GM13977 (cell line): ENCODE measurements at places on chromosomes 3 and 15.
A peak's percentile ranks its signal among the peaks of the same experiment; 100 is the strongest.

DNA sequence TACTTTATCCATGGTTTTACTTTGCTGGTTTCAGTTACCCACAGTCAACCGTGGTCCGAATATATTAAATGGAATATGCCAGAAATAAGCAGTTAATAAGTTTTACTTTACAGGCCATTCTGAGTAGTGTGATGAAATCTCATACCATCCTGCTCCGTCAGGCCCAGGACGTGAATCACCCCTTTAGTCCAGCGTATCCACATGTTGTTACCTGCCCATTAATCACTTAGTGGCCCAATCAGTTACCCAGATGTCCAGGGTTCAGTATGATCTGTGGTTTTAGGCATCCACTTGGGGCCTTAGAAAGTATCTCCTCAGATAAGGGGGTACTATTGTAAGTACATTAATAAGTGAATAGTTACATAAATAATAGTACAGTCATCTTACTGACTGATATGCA lies 88.0 kb downstream of the TTBK2 start:
- DNase-seq = no peak

DNA sequence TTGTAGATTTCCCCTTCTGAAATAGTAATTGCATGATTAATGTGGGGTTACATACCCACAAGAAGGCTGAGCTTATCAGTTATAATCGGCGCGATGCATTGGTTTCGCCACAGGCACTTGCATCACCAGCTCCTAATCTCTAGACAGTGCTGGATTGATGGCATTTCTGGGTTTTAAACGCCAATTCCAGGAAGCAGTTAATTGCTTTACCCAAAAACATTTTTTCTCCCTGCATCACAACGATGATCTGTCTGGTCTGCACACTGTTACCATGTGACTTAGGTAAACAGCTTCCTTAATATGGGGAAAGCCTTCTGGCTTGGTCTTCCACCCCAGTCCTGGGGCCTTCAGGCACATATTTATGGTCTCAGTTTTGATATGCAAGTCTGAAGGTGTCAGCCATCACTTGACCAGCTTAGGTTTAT lies 70.0 kb upstream of the HEG1 start:
- DNase-seq = no peak

- no peak for DNase-seq
Measured at GRCh38 chr3:151319628-151320027, 3.0 kb upstream of the GPR87 start.

GRCh38 chr15:67224889-67225288 lies 29.6 kb downstream of the AAGAB start:
- DNase-seq = no peak

DNA sequence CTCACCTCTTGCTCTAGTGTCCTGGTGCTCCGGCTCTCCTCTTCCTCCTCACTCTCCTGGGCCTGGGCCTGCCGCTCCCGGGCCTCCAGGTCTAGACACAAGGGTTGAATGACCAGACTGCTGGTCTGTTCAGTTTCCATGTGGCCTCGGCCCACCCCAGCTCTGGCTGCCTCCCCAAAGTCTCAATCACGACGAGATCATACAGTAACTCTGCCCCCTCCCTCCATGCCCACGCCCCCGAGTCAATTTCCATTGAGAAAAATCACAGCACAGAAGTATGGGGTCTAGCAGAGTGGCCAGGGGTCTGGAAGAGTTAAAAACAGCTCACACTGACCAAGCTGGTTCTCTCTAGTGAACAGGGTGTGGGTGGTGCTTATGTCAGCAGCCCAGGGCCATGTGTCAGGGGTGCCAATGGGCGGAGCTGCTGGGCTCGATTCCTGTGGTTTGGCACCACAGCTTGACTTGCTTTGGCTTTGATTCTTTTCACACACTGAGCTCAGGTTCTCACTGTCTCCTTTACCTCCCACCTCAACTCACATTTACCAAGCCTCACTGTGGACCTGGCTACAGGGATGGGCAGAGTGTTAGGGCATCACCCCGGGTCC lies 6.9 kb downstream of the C15orf62 start:
- DNase-seq = no peak

DNA sequence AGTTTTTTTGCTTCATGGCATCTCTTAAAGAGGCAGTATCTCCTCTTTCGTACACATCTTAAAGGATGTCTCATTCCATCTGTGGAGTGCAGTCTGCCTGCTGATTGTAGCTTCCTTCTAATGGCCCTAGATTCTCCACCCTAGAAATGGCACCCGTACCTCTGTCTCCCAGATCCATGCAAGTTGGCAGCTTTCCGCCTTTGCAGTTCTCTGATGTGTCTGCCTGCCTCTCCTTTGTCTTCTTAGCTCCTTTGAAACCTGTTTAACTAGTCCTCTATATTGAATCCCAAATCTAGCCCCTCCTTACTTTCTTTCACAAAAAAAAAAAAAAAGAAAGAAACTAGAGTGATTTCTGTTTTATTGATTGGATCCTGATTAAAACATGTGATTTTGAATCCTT lies 1025.0 kb downstream of the ZPLD1 start:
- no peak for DNase-seq

DNA sequence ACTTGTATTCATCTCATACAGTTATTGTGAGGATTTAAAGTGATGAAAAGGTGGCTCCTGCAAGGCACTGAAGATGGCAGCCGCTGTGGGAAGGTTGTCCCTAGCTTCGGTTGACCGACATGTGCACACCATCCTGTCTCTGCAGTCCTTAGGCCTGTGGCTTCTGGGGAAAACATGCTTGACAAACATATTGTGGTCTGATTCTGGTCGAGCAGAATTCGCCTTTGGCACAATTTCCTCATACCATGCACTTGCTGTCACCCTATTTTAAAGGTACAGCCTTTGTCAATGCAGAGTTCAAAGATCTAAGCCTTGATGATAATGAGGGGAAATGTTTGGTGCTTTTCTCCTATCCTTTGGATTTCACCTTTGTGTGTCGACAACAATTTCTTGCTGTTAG lies 50.9 kb downstream of the PRICKLE2 start:
- DNase-seq = no peak

- peak; percentile 89 for DNase-seq
Measured at GRCh38 chr3:52253314-52254304, 8.1 kb downstream of the PPM1M start.

DNA sequence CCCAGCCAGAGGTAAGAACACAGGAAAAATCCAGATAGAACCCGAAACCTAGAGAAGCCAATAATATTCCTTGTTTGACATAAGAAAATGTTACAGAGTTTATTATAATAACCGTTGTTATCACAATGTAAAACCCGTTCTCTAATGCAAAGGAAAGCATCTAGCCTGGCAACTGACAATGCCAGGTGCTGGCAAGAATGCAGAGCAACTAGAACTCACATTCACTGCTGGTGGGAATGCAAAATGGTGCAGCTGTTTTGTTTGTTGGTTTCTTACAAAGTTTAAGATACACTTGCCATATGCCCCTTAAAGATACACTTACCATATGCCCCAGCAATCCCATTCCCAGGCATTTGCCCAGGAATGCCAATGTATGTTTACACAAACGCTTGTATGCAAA lies 23.4 kb downstream of the VPS39 start:
- DNase-seq = no peak

GRCh38 chr3:52061121-52061910 lies 4.9 kb upstream of the DUSP7 start:
- no peak for DNase-seq

GRCh38 chr15:45849136-45849535 lies 214.3 kb downstream of the SQOR start:
- DNase-seq = no peak

DNA sequence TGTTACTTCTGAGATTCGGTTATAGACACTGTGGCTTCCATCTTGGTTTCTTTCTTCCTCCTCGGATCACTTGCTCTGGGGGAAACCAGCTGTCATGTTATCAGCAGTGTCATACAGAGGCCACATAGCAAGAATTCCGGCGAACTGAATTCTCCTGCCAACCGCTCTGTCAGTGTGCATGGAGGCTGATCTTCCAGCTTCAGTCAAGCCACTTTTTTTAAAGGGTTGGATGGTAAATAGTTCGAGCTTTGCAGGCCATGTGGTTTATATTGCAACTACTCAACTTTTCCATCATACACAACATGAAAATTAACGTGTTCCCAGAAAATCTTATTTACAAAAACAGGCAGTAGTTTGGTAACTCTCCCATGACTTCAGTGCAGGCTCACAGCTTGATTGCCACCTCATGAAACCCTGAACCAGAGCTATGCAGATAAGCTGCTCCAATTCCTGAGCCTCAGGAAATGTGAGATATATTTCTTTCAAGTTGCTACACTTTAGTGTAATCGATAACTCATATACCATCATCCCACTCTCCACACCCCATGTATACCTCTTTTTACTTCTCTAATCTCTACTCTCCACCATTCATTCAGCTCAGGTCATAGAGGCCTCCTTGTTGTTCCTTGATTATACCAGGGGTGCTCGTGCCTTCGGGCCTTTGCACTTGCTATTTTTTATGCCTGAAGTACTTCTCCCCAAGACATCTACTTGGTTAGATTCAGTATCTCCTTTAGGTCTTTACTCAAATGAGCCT lies 7.2 kb downstream of the RPL22L1 start:
- DNase-seq = no peak

- no peak for DNase-seq
Measured at GRCh38 chr15:99141943-99142342, 37.1 kb downstream of the SYNM start.

GRCh38 chr3:50345586-50346234 lies at the start of gene ZMYND10:
Gene ZMYND10, minus strand, starts transcription at chr3:50345732. Its CDS starts 153 bp downstream, at chr3:50345579.
- peak; percentile 87 for DNase-seq

GRCh38 chr3:57652203-57652602 lies 40.7 kb downstream of the DENND6A start:
- DNase-seq = no peak

DNA sequence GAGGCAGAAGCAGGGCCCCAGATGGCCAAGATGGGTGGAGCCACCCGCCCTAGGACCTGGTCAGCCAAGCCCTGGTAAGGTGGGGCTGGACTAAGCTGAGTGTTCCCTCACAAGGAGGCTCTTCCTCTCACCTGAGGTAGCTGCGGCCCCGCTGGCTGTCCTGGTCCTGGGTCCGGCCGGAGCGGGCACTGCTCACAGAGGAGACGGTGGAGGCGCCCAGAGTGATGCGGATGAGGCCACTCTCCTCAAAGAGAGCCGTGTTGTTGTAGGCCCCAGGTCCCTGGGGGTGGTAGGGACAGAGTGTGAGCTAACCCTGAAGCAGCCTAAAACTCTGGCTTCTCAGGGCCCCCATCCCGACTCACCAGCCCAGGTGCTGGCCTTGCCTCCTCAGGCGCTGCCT lies 7.3 kb upstream of the SLC26A6 start:
- DNase-seq = no peak

DNA sequence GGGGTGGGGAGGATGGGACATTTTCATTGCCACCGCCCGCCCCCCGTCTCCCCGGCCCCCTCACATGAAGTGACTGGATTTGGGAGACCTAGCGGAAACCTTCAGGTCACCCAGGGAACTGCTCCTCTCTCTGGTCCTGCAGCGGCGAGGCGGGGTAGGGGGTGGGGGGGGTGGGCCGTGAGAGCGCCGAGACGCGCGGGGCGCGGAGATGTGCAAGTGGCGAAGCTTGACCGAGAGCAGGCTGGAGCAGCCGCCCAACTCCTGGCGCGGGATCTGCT lies 712 bp upstream of the MME start:
- DNase-seq = no peak

DNA sequence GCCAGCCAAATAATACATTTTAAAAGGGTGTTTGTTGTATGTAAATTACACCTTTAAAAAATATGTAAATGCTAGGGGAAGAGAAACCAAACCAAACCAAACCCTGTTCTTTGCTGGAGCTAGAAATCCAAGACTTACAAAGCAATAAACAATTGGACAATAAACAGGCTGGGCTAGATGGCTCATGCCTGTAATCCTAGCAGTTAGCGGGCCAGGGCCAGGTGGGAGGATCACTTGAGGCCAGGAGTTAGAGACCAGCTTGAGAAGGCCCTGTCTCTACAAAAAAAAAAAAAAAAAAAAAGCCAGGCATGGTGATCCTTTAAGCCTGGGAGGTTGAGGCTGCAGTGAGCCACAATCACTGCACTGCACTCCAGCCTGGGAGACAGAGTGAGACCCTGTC lies 12.5 kb downstream of the STOML1 start:
- no peak for DNase-seq

DNA sequence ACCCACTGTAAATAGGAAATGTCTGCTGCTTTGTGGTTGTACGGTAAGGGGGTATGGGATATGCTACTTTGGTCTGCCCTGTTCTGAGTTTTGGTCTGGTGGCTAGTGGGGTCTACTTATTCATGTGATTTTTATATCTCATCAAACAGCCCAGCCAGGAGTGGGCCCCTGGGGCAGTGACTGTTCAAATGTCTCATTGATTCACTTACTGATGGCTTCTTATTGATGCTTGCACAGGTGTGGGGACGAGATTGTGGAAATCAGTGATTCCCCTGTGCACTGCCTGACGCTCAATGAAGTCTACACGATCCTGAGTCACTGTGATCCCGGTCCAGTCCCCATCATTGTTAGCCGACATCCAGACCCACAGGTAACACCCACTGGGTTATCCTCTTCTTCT lies 38.5 kb downstream of the STARD5 start:
- no peak for DNase-seq

- peak; percentile 75 for DNase-seq
Measured at GRCh38 chr3:142993958-142994442, 7.4 kb upstream of the U2SURP start.
